ENCODE measurements at places on chromosomes 3 and 15.

DNA sequence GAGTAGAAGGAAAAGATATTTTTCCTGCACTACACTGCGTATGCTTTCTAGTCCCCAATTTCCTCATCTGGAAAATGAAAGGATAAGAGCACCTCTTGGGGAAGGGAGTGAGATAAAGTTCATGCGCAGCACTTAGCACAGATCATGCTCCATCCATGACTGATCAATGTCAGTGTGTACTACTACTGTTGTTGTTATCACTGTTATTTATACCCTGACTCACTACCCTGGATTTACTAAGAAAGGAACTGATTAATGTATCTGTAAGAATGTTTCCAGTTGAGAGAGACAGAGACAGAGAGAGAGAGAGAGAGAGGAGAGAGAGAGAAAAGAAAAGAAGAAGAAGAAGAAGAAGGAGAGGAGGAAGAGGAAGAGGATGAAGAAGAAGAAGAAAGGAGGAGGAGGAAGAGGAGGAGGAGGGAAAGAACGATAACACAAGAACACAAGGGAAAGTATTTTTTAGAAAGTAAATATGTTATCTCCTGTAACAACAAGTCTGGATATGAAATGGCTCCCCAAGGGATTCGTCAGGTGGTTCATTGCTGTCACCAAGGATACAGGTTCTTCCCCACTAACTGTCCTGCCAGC is 212.2 kb upstream of the PROK2 start:
- no peak for DNase-seq

DNA sequence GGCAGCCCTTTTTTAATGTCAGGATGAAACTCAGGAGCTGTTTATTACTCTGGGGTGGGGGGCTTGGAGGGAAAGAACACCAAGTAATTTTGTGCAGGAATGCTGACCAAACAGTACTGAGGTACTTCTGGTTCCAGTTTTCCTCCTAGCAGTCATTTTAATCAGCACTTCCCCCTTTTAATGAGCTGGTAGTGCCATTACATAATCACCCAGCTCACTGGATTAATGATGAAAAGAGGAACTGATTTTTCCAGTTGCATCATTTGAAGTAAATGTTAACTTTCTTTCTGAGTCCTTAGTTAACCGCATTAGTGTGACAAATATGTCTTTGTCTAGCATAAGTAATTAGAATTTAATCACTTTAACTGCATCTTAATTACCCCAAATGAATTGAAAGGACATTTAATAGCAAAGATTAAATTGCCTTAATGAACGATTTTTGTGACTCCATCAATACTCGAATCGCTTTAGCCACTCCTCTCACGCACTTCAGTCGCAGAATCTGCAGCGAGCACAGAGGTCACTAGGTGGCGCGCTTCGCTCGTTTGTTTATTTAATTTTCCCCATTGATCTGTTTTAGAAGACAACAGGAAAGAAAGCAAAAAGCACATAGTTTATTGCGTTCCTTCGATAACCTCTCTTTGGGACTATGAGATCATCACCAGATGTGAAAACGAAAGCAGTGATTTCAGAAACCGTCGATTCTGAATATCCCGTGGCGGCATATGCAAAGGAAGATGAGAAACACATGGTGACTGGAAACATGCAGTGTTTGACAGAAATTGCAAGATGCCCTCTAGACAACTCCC is 9.8 kb downstream of the ONECUT1 start:
- peak; percentile 3 for DNase-seq

DNA sequence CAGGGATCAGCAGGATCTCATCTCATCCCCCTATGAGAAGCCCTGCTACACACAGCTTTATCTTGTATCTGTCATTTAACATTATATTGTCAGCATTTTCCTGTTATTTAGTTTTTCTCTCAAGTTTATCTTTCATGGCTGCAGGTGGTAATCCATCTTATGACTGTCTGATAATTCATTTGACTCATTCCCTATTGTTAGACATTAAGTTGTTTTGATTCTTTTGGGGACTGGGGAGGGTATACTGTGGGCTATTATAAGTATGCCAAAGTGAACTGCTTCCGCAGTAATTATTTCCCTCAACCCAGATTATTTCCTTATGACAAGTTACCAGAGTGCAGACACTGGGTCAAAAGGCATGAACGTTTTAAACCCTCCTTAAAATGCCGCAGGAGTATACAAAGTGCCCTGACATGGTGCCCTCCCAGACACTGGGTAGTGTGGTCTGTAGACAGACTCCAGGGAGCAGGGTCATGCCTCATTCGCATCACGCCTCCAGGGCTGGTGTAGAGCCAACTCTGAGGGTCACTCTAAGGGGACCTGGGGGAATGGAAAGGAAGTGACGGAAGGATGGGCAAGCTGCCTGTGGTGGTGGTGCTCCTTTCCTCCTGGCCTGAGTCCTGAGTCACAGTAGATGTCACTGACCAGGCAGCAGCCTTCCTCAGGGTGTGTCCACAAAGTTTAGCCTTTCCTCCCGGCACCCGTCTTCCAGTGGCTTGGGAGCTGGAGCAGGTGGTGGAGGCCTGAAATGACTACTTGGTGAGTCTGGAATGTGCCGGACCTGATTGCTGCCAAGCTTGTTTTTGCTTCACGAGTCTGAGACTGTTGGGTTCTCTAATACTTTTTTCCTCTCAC is 11.6 kb downstream of the GPR160 start:
- no peak for DNase-seq

- peak; percentile 14 for DNase-seq
These were observed 59.6 kb downstream of the PRTG start for GRCh38 chr15:55683376-55683775.

DNA sequence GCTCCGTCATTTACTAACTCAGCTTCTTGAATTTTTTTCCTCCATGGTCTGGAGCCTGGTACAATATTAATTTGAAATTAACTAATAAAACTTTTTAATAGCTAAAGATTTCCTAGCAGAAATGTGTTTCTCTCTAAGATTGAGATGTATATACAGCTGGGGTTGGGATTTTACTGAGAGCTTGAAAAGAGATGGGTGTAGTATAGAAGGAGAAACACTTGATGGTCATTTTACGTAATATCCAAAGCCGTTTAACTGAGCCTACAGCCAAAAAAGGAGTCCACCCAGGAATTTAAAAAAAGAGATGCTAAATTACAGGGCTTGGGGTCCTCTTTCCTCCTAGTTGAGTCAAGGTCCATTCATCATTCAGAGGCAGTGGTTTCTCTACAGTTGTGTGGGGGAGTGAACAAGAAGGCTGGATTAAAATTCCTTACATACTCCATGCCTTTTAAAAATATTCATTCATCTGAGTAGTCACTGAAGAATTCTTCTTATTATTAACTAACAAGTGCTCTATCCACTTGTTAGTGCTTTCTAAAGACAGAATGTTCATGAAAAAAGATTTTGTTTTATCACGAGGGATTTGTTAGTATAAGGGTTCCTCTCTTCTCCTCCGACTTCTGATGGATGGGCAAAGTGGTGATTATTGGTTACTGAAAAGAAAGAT is 255.3 kb upstream of the IL12A start:
- DNase-seq, result peak; percentile 61

DNA sequence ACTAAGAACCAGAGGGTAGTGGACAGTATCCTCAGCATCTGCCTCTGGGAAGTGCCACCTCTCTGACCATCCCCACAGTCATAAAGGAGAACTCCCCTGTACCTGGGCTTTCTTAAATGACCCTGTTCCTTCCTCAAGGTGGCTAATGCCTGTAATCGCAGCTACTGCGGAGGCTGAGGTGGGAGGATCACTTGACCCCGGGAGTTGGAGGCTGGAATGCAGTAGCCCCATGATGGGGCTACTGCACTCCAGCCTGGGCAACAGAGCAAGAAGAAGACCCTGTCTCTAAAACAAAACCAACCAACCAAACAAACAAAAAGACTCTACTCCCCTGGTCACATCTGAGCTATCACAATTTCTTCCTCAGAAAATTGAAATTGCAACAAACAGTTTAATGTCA is 848 bp upstream of the BUB1B start:
- no peak for DNase-seq

DNA sequence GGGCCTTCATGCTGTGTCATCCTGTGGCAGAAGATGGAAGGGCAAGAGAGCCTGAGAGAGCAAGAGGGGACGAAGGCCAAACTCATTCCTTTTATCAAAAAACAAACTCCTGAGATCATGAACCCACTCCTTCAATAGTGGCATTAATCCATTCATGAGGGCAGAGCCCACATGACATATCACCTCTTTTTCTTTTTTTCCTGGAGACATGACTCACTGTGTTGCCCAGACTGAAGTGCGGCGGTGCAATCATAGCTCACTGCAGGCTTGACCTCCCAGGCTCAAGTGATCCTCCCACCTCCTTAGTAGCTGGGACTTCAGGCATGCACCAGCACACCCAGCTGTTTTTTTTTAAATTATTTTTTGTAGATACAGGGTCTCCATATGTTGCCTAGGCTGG is 92.0 kb upstream of the RNU6-1 start:
- no peak for DNase-seq

GRCh38 chr3:154304116-154304786 is 20.0 kb downstream of the DHX36 start:
- peak; percentile 13 for DNase-seq

GRCh38 chr3:46750555-46751038 is 32.9 kb upstream of the PRSS50 start:
- no peak for DNase-seq

- DNase-seq, result no peak
These were observed 72.1 kb downstream of the EPHA3 start for GRCh38 chr3:89179355-89180001.

- no peak for DNase-seq
These were observed 42.1 kb downstream of the DGKG start for GRCh38 chr3:186319945-186320344.

DNA sequence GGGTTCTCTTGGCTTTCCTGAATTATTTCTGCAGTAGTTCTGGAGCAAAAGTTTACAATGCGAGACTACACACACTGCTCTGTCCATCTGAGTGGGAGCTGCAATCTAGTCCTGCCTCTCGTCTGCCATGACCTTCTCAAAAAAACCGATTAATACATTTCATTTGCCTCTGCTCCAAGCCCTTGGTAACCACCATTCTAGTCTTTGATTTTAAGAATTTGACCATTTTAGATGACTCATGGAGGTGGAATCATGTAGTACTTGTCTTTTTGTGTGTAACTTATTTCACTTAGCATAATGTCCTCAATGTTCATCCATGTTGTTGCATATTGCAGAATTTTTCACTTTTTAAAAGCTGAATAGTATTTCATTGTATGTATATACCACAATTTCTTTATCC is 356.9 kb downstream of the SV2B start:
- DNase-seq, result no peak

DNA sequence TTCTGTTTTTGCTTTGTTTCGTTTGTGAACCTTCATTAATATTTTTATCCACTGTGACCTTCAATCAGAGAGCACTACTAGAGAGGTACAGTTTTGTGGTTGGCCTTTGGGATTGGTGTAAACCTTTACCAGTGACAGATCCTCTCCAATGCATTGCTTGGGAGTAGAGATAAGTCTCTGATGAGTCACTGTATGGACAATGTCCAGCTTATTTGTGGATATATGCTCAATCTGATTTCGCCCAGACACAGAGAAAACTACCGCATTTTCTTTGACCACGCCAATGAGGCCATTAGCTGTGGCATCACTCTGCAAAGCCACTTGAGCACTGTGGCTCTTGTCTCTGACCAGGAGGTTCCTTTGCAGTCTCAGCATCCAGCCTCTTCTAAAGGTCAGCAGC is 964.7 kb downstream of the TUSC7 start:
- DNase-seq, result no peak

GRCh38 chr3:194946091-194946490 is 260.4 kb downstream of the FAM43A start:
- DNase-seq, result no peak

GRCh38 chr3:30611613-30612436 is 5.4 kb downstream of the TGFBR2 start:
- DNase-seq, result no peak

- DNase-seq, result no peak
These were observed 728.2 kb upstream of the NECTIN3 start for GRCh38 chr3:110343376-110343775.

GRCh38 chr3:108133048-108133369 is 42.2 kb upstream of the CD47 start:
- no peak for DNase-seq

- no peak for DNase-seq
These were observed 58.5 kb downstream of the CCNL1 start for GRCh38 chr3:157101486-157101885.

GRCh38 chr3:61118830-61119229 is 132.4 kb downstream of the FHIT start:
- DNase-seq, result no peak

DNA sequence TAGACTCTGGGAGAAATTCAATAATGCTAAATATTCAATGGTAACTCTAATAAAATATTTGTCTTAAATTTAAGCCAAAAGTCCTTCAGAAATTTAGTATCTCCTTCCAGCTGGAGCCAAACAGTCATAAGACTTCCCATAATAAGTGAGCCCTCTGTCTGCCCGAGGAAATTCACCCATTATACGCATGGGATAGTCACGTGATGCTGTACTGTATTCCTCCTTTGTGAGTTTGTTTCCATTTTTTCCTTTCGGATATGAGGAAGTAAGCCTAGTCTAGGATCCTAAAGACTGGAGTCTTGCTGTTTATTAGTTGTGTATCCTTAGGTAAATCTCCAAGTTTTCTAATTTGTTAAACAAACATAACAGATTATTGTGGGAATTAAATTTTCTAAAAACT is 110.4 kb upstream of the PLAAT1 start:
- no peak for DNase-seq

DNA sequence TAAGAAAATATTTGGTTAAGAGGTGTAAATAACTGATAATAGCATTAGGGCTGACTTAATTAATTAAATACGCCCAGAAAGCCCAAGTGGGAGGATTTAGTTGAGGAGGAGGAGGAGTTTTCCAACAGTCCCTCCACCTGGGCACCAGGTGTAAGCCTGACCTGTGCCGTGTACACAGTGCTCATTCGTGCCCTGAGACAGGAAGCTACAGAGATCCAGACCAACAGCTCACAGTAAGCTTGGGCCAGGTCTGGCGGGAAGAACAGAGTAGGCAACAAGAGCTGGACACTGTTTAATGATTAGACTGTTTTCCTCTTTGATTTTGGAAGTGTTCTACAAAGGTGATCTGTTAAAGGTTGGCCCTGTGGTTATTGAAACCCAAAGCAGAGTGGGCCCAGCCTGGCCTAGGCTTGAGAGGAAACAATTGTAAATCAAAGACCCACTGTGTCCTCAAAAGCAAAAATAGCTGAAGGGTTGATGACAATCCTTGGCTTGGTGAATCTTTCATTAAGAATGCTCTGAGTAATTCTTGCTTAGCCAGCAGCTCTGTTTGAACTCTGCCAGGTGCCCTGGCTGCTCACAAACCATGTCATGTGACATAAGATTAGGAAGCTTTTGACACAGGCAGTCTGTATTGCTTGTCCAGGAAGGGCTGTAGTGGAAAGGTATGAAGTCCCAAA is 13.8 kb downstream of the SQOR start:
- DNase-seq, result no peak

DNA sequence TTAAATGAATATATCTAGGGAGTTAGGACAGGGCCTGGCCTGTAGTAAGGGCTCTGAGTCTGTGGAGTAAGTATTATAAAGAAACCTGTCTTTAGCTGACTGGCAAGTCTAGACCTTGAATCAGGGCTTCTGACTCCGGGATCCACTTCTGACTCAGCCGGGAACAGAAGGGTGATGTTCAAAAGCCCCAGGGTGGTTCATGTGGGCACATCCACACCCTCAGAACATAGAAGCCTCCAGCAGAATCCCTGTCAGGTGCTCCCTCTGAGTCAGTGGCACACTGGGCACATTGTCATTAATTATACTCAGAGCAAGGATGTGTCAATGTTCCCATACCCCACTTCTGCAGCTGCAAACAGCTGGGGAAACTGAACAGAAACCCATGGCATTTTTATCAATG is 26.7 kb upstream of the SNRK start:
- DNase-seq, result no peak

GRCh38 chr3:13596426-13597205 is 47.7 kb downstream of the FBLN2 start:
- no peak for DNase-seq

- no peak for DNase-seq
These were observed 81.2 kb upstream of the CDV3 start for GRCh38 chr3:133492159-133492741.
